ENCODE measurements at places on chromosomes 11 and 22.
A peak's percentile ranks its signal among the peaks of the same experiment; 100 is the strongest.

GRCh38 chr11:60170566-60170965, 12.3 kb downstream of the MS4A6A start:
- no peak for DNase-seq

DNA sequence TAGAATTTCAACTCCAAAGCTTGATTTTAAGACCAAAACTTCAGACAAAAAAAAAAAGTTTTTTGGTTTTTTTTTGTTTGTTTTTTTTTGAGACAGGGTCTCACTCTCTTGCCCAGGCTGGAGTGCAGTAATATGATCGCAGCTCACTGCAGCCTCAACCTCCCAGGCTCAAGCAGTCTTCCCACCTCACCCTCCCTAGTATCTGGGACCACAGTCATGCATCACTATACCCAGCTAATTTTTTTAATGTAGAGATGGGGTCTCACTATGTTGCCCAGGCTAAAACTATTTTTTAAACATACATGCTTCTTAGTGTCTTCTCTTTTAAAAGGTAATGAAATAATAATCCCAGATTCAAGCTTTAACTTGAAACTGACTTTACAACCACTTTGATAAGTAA, 35.4 kb upstream of the GRK2 start:
- no peak for DNase-seq

GRCh38 chr22:50302564-50302963, 4.9 kb downstream of the PLXNB2 start:
- no peak for DNase-seq

- no peak for DNase-seq
Measured at GRCh38 chr11:27383645-27384044, 20.6 kb upstream of the CCDC34 start.

GRCh38 chr22:23565305-23565914, 14.7 kb downstream of the IGLL1 start:
- peak; percentile 54 for DNase-seq

DNA sequence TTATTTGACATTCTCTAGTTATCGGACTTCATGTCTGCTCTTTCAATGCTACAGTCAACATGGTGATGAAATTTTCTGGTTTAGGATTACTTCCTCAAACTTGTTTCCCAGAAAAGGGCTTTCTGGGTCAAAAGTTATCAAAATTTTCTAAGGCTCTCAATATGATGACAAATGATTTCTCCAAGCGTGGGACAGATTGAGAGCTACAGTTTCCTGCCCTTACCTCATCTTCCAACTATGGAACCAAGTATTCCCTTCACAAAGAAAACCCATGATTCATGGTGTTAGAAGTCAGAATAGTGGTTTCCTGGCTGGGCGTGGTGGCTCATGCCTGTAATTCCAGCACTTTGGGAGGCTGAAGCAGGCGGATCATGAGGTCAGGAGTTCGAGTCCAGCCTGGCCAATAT, 17.8 kb downstream of the MYO18B start:
- no peak for DNase-seq

- DNase-seq: no peak
Measured at GRCh38 chr11:87030458-87031054, 7.2 kb upstream of the TMEM135 start.

- DNase-seq: no peak
Measured at GRCh38 chr11:56932572-56933220, 56.0 kb upstream of the OR5AK2 start.

GRCh38 chr11:1388763-1389102, 1.0 kb upstream of the BRSK2 start:
- peak; percentile 56 for DNase-seq

- DNase-seq: no peak
Measured at GRCh38 chr11:92993004-92993403, 23.6 kb downstream of the MTNR1B start.

- DNase-seq: no peak
Measured at GRCh38 chr11:88017666-88018065, 157.6 kb downstream of the RAB38 start.

GRCh38 chr11:19929147-19929546, 216.5 kb downstream of the NAV2 start:
- no peak for DNase-seq

DNA sequence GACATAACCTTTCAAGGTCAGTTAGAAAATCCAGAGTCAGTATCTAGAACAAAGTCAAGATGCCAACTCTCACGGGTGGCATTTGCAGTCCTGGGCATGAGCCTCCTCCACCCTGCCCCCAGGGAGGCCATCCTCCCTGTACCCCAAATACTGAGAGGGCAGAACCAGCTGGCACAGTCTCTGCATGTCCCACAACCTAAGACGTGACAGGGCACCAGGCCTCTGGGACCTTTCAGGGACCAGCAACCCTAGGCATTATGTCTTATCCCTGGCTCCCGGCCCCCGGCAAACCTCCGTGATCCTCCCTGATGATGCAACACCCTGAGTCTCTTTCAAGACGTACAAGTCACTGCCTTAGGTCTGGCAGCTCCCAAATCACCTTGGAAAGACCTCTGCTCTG, 2.0 kb downstream of the MB start:
- DNase-seq: no peak

DNA sequence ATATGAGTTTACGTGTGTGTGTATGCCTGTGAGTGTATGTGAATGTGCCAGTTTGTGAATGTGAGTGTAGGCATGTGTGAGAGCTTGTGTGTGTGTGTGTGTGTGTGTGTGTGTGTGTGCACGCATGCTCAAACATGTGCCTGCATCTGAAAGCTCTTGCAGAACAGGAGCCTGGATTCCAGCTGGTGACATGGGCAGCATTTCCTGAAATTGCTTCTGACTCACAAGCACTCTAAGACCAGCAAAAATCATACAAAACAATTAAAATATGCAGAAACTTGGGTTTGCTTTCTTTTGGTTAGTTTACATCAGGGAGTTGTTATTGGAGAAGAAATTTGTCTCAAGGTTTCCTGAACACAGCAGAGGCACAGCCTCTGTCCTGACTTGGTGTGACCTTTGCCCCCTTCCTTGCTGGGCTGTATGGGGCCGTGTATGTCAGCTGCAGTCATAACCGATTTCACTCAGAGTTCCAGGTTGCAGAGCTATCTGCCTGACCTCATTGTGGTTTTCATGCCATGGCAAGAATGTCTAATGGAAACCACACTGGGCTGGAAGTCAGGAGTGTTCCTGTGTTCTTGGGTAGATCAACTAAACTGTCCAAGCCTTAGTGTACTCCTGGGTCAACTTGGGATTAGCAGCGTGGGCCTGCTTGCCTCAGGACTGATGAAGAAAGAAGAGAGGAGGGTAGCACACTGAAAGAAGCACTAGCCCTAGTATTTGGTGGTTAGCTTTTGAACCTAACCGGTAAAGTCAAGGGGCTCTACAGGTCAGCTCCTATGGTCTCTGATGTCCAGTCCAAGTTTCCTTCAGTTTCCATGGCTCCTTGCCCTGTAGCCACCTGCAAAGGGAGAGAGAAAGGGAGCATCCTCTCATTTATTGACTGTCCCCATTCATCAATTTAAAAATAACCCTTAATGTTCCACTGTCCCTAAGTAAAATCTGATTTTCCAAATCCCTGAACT, 143.7 kb downstream of the SNX19 start:
- DNase-seq: no peak

DNA sequence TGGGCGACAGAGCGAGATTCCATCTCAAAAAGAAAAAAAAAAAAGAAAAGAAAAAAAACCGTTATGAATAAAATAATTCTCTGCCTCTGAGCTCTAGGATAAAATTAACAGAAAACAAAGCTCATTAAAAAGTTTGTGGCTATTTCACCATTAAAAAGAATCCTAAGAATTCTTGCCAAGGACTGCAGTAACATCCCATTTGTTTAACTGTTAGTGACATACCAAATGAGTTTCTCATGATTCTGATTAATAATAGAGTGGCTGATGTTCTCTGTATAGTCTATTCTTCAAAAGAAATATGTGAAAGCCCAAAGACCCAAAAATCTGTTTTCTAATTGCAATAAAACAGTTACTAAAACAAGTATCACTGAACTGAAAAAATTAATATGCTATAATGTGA, 19.7 kb downstream of the CLNS1A start:
- DNase-seq: no peak

GRCh38 chr22:46433318-46433717, 97.8 kb downstream of the TRMU start:
- peak; percentile 12 for DNase-seq

- DNase-seq: no peak
Measured at GRCh38 chr11:115518983-115519628, 14.9 kb upstream of the CADM1 start.

DNA sequence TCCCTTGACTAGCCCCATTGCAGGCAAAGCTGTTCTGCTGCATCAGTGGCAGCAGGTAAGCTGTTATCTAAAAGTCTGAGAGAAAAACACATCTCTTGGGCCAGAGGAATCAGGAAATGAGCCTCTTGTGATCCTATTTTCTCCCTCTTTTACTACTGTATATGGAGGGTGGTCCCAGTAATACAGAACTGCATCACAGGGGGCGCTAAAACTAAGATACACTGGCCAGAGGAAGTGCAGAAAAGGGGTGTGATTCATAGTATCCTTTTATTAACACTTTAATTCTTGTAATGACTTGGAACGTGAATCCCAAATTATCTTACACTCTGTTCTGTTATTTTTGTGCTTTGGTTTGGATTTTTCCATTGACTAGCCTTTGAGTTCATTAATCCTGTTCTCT, 8.8 kb upstream of the MED17 start:
- peak; percentile 63 for DNase-seq

GRCh38 chr22:50148991-50149721, 21.4 kb upstream of the PANX2 start:
- peak; percentile 74 for DNase-seq

DNA sequence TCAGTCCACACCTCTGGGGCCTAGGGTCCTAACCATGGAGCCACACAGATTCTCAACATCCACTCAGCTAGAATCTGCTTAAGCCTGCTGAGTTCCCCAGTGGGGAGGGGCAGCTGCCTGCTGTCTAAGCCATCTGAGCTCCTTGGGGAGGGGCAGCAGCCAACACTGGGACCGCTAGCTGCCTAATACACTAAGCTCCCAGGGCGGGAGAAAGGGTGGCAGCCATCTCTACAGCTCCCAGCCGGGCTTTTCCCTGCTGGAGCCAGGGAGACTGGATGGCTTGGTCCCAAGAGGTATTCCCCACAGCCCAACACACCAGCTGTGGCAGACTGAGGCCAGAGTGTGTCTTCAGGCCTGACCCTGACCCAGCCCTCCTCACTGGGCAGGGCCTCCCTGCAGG, 217.3 kb upstream of the TMEM45B start:
- no peak for DNase-seq

DNA sequence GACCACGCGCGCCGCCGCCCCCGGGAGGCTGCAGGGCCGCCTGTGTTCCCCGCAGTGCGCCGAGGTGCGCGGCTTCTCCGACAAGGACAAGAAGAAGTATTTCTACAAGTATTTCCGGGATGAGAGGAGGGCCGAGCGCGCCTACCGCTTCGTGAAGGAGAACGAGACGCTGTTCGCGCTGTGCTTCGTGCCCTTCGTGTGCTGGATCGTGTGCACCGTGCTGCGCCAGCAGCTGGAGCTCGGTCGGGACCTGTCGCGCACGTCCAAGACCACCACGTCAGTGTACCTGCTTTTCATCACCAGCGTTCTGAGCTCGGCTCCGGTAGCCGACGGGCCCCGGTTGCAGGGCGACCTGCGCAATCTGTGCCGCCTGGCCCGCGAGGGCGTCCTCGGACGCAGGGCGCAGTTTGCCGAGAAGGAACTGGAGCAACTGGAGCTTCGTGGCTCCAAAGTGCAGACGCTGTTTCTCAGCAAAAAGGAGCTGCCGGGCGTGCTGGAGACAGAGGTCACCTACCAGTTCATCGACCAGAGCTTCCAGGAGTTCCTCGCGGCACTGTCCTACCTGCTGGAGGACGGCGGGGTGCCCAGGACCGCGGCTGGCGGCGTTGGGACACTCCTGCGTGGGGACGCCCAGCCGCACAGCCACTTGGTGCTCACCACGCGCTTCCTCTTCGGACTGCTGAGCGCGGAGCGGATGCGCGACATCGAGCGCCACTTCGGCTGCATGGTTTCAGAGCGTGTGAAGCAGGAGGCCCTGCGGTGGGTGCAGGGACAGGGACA, 2.7 kb downstream of the NLRP6 start:
- DNase-seq: no peak

DNA sequence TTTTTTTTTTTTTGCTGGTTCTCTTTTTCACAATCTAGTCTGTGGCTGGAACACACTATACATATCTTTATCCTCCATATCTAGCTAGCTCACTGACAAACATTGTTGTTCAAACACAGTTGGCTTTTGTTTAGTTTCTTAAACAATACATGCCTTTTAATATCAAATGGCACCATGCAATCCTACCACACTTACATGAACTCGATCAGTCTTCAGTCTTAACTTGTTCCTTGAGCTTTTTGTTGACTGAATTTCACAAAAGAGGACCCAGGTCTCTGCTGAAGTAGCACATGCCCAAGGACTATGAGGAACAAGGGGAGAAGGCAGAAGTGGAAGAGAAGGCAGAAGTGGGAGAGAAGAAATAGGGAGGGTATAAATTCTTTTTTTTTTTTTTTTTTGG, 25.5 kb downstream of the TMEM123 start:
- DNase-seq: no peak

GRCh38 chr11:79344753-79345294, 96.0 kb downstream of the TENM4 start:
- DNase-seq: no peak

DNA sequence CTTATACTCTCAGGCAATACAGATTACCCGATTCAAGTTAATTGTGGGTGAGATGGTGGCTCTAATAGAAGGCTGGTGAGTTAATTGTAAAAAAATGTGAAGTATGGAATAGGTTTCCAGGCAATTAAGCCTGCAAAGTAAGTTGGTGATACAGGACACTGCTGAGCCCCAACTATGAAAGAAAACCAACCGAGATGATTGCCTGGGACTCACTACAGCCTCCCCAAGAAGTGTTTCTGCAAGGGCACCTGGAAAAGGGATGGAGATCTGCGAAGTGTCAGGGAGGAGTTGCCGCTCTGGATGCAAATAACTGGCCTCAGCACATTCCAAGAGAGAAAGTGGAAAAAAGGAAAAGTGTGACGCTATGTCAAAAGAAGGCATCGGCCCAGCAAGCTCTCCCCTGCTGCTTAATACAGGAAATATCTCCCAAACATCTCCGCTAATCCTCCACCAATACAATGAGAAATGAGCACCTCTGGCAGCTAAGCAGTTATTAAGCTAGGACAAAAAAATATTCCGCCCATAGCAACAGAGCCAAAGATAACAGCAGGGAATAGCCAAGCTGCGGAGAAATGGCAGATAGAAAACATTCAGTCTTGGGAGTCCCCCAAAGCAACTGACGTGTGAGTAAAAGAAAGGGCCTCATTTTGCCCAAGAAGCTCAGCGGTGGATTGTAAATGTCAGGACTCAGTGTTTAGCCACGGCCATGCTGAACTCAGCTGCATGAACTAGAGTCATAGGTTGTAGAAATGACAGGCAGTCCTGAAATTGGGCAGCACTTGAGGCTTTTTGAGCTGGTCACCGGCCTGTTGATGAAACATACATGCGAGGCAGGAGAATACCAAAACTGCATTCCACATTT, 133.7 kb downstream of the SNX19 start:
- DNase-seq: no peak

All from WTC11 (cell line).